SK-N-SH (cell line): ENCODE measurements at places on chromosomes 11 and 22. TPM values are rescaled to one million over a fixed set of nuclear protein-coding genes. Genes with fewer than 3 reads are reported as not detected.

GRCh38 chr11:71247551-71248250 is 4.7 kb downstream of the SHANK2 start:
- H3K27ac ChIP-seq: no peak overlapping the region
- H3K4me1 ChIP-seq: no peaks in the 10 kb centered on the region
- no peaks in the 10 kb centered on the region for H3K27me3 ChIP-seq
- no peak overlapping the region for H3K4me3 ChIP-seq

GRCh38 chr11:119693253-119693815 is 35.7 kb downstream of the NECTIN1 start:
- no peaks in the 10 kb centered on the region for H3K4me1 ChIP-seq
- H3K4me3 ChIP-seq: no peak overlapping the region
- no peaks in the 10 kb centered on the region for H3K27me3 ChIP-seq

Gene MFNG
- 0.18 and 0.34 TPM in 2 replicates for polyA plus RNA-seq

Gene OR5AP2
- not detected in 2 replicates for polyA plus RNA-seq

- no peaks in the 10 kb centered on the region; the same call in 1 of the 2 replicates for H3K27me3 ChIP-seq
- no peak overlapping the region for H3K4me3 ChIP-seq
- H3K36me3 ChIP-seq: no peaks in the 10 kb centered on the region
- H3K27ac ChIP-seq: no peak overlapping the region
- H3K4me1 ChIP-seq: no peaks in the 10 kb centered on the region
Observed at GRCh38 chr11:34789196-34789834, 126.9 kb downstream of the APIP start.
